Urinary bladder (tissue), 4 donors: ENCODE measurements at places on chromosomes 2 and 18. TPM values are rescaled to one million over a fixed set of nuclear protein-coding genes. Genes with fewer than 3 reads are reported as not detected.

LDAH gene
- 28.2 TPM for total RNA-seq

ZNF532 gene
- 105 TPM for total RNA-seq

TMEM247 gene
- total RNA-seq = not detected

SP5 gene
- 0.42 TPM for total RNA-seq

TCF7L1 gene
- 9.2 TPM for total RNA-seq

OTX1 gene
- total RNA-seq = not detected

MRO gene
- 1.2 TPM for total RNA-seq
